ENCODE measurements at places on chromosomes 3 and 15.

DNA sequence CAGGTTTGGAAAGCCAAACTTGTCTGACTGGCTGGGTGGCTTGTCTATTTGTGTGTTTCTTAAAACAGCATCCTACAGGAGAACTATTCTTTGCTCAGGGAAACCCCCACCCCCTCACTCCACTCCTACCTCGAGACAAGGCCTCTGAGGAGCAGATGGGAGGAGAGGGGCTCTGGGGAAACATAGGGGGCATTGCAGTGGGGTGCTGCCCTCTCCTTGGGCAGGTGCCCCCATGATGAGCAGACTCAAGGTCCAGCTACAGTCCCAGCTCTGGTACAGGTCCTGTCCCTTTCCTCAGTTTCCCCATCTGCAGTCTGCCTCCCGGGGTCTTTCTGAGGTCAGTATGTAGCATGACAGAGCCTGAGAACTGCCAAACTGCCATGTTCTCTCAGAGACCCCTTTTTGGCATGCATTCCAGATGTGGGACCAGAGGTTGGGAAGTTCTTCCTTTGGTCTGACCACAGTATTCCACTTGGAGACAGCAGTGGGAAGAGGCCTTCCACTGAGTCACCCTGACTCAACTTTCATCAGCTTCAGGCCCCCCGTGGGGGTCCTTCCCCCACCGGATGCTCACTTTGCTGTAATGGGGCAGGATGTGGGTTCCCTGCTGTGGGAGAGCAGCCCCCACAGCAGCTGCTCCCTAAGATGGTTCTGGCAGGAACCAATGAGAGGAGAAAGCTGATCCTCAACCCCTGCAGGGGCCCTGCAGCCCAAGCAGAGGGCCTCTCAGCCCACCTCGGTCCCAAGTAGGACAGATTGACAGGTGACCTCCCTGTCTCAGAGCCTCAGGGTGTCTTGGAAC lies 32.3 kb upstream of the CYP11A1 start:
- peak; percentile 59 for DNase-seq

- no peak for DNase-seq
Measured at GRCh38 chr3:62242831-62243509, 130.4 kb downstream of the FEZF2 start.

DNA sequence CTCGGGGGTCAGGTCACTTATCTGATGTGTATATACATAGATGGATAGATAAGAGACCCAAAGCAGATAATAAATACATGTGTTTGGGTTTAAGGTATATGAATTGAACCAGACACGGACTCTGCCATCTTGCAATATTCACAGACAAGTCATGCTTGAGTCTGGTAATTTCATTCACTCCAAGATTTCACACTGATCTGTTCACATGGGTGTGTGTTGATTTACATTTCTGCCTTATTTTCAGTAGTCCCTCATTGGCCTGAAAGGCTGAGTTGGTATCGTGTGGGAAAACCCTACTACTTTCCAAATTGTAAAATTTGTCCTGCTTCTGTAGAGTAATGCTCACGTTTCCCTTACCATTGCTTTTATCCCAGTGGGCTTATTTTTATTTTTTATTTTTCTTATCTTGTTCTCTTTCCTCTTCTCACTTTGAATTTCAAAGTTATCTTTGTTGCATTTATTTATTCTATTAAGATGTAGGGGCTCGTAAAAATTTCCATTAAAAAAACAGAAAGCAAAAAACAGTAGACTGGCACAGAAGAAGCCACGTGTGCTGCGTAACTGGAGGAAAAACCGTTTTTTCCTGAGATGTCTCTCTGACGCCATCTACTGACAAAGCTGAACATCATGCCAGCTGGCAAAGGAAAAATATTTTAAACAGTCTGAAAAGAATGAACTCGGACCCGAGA lies 10.8 kb upstream of the MFSD1 start:
- DNase-seq: no peak

- DNase-seq: no peak
Measured at GRCh38 chr3:30934208-30934550, 39.7 kb upstream of the GADL1 start.

DNA sequence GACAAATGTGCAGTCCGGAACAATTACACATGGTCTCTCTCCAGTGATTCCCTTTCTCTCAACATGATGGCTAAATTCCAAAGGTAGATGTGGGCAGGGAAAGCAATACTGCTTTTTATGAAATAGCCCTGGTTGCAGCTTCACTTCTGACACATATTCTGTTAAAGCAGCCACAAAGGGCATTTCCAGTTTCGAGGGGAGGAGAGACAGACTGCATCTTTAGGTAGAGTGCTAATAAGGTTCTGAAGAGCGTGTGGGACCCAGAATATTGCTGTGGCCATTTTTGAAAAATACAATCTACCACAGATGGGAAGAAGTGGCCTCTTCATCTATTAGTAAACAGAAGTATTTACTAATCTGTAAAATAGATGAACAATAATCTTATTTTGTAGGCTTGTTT lies 139.3 kb upstream of the PEX5L start:
- no peak for DNase-seq

DNA sequence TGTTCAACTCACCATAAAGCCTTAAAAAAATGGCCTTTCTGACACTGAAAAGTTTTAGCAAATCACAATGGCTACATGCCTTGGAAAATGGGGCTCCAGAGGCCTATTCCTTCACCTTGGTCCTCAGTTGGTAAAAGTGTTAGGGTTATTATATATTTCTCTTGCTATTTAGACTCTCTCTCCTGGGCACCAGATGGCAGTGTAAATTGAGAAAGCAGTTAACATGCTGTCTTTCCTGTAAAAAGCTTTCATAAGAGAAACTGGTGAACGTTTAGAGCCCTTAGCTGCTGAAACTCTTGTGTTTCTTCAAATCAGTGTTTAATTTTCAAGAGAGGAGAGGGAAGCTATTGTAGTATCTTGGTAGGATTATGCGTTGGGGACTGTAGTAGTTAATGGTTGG lies 89.9 kb downstream of the LRTM1 start:
- no peak for DNase-seq

- DNase-seq: peak; percentile 44
Measured at GRCh38 chr3:48232734-48233133, 8.2 kb upstream of the ZNF589 start.

DNA sequence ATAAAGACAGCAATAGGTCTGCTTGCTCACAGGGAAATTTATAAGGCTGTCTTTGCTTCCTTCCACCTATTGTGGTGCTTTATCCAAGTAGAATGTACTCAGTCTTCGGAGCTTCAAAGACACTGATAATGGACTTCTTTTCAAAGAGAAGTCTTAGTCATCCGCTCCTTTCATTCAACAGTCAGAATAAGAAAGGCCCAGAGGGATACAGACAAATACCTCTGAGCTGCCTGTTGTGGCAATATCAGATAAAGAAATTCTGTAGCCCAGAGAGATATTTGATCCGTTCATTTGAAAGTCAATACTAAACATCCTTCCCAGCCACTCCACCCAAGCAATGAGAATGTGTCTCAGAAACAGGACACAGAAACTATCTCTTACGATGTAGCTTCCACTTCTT lies 110.0 kb downstream of the FHIT start:
- no peak for DNase-seq

- no peak for DNase-seq
Measured at GRCh38 chr3:177658354-177658753, 461.1 kb upstream of the TBL1XR1 start.

- DNase-seq: no peak
Measured at GRCh38 chr3:170508839-170509238, 77.0 kb downstream of the SLC7A14 start.

DNA sequence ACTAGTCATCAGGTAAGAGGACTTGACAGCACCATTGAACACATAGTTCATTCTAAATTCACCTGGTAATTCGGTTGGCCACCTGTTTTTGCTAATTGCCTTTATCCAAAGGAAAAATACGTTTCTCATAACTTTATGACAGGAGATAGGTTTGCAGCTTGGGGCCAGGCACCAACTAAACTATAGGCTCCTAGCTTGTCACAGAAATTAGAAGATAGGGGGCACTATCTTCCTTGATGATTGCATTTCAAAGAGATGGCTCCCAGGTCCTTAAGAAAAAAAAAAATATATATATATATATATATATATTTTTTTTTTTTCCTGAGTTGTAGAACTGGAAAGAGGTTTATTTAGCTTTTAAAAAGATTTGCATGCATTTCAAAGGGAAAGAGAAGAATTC lies 563.6 kb downstream of the NAALADL2 start:
- DNase-seq: no peak

GRCh38 chr15:56972426-56972825 lies 54.0 kb downstream of the TCF12 start:
- DNase-seq: no peak

DNA sequence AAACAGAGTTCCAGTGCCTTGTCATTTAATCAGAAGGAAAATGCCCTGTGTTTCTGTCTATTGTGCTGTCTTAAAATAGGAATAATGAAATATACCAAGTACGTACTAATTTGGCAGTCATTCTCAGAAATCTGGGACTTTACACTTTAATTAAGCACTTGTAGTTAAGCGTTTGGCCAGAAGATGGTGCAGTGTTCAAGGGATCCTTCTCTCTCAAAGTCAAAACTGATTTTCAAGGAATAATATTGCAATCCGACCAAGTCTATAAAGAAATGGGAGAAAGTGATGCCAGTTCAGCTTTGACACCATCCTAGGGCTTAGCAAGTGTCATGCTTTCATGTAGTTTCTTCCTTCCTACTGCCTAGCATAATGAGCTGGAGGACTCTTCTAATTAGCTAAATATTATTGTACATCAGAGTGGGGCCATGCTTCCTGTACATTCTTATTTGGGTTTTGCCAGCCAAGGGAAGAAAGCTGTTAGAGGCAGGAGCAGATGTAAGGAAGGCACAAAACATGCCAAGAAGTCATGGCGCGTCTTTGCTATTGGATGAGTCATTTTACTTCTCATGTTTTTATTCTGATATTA lies 64.8 kb downstream of the SAMMSON start:
- DNase-seq: no peak

DNA sequence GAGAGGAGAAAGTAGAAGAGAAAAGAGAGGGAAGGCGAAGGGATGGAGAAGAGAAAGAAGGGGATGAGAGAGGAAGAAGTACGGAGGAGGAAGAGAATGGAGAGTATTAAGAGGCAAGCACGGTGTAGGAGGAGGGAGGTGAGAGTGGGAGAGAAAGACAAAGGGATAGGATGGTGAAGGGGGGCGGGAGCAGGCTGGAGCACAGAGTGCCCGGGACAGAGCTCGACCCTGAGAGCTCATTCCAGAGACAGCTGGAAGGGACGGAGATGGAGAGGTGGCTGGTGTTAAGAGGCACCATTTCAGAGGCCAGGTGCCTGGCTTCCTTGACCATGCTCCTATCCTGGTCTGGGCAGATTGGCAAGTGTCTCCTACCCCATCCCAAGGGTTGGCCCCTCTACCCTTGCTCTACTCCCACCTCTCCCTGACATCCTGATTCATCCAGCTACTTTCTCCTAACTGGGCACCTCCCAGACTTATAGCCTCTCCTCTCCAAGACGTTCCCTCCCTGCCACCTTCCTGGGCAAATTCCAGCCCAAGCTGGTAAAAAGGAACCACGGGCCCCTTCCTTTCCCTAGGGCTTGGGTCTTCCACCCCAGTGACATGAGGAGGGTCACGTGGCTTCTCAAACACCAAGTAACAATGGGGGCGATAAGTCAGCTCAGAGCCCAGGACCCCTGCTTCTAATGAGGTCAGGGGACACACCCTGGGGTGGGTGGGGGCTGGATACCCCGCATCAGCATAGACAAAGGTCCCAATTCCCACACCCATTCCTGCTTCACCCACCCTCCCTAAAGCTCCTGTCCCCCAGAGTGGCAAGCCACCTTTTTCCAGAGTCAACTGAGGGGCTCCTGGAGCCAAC lies 1.1 kb downstream of the CLCN2 start:
- DNase-seq: no peak

- no peak for DNase-seq
Measured at GRCh38 chr15:58539548-58539947, 107.8 kb downstream of the LIPC start.

- no peak for DNase-seq
Measured at GRCh38 chr3:171245796-171246765, 214.1 kb downstream of the TNIK start.

DNA sequence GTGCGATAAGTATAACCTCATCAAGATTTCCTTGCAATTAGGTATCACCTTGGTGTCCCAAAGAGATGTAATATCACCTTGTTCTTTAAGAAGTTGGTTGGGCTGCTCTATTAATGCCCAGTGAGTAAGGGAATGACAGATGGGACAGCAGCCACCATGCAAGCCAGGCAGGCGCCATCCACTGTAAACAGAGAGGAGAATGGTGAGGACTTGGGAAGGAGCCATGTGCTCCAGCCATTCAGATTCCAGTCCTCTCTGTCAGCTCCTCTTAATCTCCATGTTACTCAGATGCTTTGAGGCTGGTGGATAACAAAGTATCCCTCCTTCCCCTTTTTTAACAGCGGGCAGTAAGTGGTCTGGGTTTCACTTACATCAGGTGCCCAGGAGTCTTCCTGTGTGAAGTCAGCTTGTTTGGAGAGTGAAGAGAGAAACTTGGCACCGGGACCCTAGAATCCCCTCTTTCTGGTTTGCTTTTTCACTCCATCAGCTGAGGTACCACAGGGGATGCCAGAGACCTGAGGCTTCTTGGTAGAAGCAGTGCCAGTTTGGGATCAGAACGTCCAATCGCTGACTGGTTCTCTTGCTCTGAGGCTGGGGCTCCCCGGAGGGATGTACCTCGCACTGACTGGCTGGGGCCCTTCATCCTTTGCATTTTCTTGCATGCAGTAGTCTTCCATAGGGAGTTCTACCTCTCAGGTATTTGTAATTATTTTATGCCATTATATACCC lies 29.5 kb downstream of the SLCO3A1 start:
- DNase-seq: no peak

DNA sequence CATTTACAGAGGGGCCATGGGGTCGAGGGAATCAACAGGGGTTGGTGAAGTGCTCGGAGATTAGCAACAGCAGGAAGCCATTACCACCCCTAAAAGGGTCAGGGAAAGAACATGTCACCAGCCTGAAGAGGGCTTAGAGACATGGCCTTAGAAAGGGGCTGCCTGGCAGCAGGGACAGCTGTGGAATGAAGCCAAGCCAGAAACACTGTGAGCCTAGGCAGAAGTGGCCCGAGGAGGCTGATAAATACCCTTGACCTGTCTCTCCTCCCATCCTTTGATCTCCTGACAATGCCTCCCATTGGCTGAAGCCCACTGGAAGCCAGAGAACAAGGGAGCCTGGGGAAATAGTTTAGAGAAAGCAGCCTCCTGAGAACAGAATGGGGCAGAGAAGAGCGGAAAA lies 31.4 kb downstream of the GPD1L start:
- no peak for DNase-seq

DNA sequence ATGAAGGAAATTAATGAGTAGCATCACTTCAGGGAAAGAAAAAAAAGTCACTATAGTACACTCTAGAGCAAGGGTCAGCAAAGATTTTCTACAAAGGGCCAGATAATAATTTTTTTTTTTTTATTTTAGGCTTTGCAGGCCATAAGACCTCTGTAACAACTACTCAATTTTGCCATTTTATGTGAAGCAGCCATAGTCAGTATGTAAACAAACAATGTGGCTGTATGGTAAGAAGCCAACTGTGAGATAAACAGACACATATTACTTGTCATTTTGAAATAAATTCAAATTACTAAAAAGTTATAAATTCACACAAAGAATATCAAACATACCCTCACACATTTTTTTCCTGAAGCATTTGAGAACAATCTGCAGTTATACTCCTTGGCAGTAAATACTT lies 40.6 kb downstream of the SCAPER start:
- DNase-seq: no peak

All from activated CD8-positive, alpha-beta memory T cell treated with anti-CD3 and anti-CD28 coated beads for 4 hours (primary cell).